ENCODE measurements at places on chromosomes 12 and 14.

DNA sequence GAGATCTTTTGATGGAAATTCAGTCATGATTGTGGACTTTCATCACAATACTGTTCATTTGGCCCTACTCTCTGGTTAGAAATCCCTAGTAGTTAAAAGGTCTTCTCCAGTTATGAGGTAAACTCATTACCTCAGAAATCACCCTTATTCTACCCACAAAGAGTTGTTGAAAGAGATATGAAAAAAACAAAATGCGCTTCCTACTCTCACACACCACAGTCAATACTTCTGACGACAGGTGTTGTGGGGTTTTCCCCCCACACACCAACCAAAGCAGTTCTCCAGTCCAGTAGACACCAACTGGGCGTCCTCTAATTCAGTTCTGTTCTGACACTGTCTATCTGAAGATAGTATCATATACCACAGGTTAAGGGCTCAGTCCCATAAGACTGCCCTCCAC is 54.9 kb downstream of the TRMT5 start:
- no peak for DNase-seq

DNA sequence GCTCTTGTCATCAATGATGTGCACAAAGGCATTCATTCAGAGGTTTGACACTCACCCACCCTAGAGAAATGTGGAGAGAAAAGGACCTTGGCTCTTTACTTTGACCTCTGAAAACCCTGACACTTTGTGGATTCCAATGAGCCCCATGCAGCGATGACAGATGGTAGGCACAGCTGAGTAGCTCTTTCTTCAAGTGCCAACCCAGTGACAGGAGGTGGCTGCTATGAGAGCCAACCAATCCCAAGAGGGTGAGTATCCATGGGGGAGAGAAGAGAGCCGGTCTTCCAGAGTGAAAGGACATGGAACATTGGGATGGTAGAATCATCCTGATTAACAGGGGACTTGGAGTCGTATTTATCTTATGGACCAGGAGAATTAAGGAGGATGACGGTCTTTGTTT is 17.8 kb downstream of the SLC8A3 start:
- no peak for DNase-seq

DNA sequence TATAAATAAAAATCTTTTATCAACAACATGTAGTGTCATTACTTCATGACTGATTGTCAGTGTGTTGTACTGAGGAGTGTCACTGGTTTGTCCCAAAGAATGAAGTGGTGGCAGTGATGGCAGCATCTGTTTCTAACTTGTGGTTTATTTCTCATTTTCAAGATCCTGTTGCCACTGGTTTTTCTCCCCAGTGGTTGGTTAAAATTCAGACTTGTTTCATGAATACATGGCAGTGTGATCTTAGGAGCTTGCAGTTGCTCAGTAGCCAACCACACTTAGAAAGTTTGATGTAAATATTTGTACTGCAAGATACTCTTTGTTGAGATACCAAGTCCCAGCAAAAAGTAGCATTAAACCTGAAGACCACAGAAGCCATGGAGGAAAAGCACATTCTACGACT is 69.8 kb downstream of the PLEKHA5 start:
- DNase-seq = no peak

- DNase-seq = no peak
Observed at GRCh38 chr12:105083551-105084105, 630 bp downstream of the ALDH1L2 start.

DNA sequence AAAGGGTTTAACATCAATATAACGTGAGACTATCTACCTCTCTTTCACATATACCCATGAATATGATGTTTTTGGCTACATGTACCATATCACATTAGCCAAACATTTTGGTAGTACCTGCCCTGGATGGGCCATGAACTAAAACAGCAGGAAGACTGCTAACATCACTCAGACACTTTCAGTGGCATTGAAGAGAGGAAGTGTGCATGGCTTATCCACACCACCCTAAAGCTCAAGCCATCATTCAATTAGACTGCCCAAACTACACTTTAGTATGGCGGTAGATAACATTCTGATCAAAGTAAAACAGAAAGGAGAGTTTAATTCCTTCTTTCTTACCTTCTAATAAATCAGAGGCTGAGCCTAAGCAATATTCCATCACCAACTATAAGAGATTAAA is 103.0 kb downstream of the PEBP1 start:
- no peak for DNase-seq

- no peak for DNase-seq
Observed at GRCh38 chr12:118145798-118146156, 9.9 kb downstream of the PEBP1 start.

- no peak for DNase-seq
Observed at GRCh38 chr14:95756751-95757150, 42.8 kb upstream of the TCL1A start.

- DNase-seq = no peak
Observed at GRCh38 chr14:27688841-27689444, 1077.6 kb upstream of the FOXG1 start.

DNA sequence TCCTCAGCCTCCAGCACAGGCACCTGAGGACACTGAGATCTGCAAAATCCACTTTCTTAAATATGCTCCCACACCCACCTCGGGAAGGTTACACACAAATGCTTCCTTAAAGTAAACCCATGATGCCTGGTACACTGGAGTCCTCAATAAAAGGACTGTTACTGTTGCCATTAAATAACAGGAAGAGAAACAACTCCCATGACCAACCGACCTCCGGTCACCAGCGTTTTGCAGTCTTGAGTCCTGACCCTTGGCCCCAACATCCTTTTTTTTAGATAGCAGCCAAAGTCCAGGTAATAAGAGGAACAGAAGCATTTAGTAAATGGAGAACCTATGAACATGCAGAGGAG is 42.4 kb downstream of the ITPK1 start:
- no peak for DNase-seq

GRCh38 chr12:88185279-88185678 is 43.2 kb downstream of the TMTC3 start:
- no peak for DNase-seq

DNA sequence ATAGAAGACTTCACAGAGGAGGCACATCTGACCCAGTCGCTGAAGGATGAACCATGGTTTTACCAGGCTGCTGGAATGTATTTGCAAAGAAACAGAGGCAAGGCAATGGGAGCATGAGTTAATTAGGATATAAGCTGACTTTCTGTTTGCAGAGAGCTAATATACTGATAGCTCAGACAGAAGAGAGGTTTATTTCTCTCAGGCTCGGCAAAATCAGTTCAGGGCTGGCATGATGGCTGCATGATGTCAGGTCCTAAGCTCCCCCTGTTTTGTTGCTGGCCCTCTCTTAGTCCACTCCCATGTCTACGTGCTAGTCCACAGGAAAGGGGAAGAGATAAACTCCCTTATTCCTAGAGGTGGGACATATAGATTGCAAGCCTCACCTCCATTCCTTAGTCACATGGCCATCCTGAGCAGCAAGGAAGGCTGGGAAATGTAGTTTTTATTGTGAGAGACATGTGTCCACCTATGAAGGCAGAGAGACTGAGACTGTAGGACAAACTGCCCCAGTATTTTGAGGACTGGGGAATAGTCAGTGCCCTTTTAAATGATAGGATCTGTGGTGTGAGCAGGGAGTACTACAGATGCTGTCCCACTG is 224.5 kb downstream of the VRK1 start:
- no peak for DNase-seq
